ENCODE measurements at places on chromosomes 11 and 22.

DNA sequence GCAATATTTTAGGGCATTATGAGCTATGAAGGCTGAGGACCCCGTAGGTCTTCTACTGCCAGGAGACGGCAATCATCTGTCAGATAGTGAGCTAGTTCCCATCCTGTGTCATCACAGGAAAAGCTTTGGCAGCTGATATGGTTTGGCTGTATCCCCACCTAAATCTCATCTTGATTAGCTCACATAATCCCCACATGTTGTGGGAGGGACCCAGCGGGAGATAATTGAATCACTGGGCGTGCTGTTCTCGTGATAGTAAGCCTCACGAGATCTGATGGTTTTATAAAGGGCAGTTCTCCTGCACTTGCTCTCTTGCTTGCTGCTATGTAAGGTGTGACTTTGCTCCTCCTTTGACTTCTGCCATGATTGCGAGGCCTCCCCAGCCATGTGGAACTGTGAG, 18.1 kb downstream of the CSRP3 start:
- H3K4me3 ChIP-seq: no peak overlapping the region
- H3K27me3 ChIP-seq: no peaks in the 10 kb centered on the region
- no peak for DNase-seq
- no peaks in the 10 kb centered on the region for H3K4me1 ChIP-seq
- no peaks in the 10 kb centered on the region for H3K36me3 ChIP-seq

- peak overlapping the region; percentile 91 for H3K27ac ChIP-seq
- H3K27me3 ChIP-seq: no peaks in the 10 kb centered on the region
- DNase-seq: peak; percentile 88
- no peak overlapping the region for H3K4me3 ChIP-seq
- H3K36me3 ChIP-seq: no peaks in the 10 kb centered on the region
Measured at GRCh38 chr11:72831521-72832300, 17.5 kb downstream of the ATG16L2 start.

DNA sequence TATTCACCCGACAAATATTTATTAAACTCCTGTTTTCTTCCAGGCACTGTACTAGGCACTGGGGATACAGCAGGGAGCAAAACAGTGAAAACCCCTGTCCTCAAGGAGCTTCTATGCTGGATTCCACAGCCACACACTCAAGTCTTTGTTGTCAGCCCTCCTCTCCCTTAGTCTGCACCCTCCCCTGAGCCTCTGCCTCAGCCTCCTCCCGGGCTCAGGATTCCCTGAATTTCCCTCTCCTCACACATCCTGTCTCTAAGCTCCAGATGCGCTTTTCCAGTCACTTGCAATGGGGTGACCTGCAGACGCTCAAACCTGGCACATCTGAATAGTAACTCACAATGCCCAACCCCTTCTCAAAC, 13.5 kb upstream of the TUB start:
- no peaks in the 10 kb centered on the region for H3K4me1 ChIP-seq
- H3K36me3 ChIP-seq: no peaks in the 10 kb centered on the region
- H3K27me3 ChIP-seq: no peaks in the 10 kb centered on the region
- no peak overlapping the region for H3K4me3 ChIP-seq

- H3K27ac ChIP-seq: no peak overlapping the region
- no peaks in the 10 kb centered on the region for H3K4me1 ChIP-seq
- peaks cover 3% of the 10 kb centered on the region for H3K27me3 ChIP-seq
- no peak for DNase-seq
- no peaks in the 10 kb centered on the region for H3K36me3 ChIP-seq
Measured at GRCh38 chr11:110571081-110571720, 141.0 kb downstream of the ARHGAP20 start.

DNA sequence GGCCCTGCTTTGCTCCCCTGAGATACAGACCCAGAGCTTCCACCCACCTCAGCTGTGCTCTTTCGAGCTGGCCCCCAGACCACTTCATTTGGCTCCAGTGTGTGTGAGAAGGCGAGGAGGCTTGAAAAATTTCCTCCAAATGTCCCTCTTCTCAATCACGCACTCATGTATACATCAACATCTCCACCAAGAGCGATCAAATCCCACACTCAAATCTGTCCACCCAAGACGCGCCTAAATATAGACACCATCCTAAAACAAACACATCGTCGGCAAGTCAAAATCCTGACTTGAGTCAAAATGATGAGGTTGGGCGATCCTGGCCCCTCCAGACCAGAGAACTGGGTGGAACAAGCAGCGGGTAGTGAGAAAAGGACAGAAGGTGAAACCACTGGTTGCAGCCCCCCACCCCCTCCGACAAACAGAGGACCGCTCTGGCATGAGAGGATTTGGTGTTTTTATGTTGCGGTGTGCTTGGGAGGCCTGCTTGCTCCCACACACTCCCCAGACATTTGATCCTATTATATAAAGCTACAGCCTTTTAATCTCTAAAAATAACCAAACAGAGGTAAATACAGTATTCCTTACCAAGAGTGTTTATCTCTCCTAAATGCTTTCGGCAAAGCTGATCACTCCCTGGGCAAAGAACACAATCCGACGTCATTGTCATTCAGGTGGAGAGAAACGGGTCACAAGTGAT, 10.2 kb downstream of the MN1 start:
- H3K36me3 ChIP-seq: no peaks in the 10 kb centered on the region
- peak overlapping the region; percentile 95 for H3K27ac ChIP-seq
- no peaks in the 10 kb centered on the region for H3K27me3 ChIP-seq
- DNase-seq: no peak

- H3K27me3 ChIP-seq: no peaks in the 10 kb centered on the region
- peak within 1 kb of the TSS; percentile 65 for H3K4me3 ChIP-seq
- H3K27ac ChIP-seq: peak within 1 kb of the TSS; percentile 3
- no peaks in the 10 kb centered on the region for H3K36me3 ChIP-seq
Measured at GRCh38 chr11:6926208-6927029, at the start of gene ZNF215. Gene ZNF215 (plus strand): TSS chr11:6926426. CDS start chr11:6932273, 5,847 bp downstream.

- no peaks in the 10 kb centered on the region for H3K27me3 ChIP-seq
- H3K27ac ChIP-seq: no peak overlapping the region
- peaks cover 6% of the 10 kb centered on the region for H3K4me1 ChIP-seq
- H3K36me3 ChIP-seq: no peaks in the 10 kb centered on the region
- DNase-seq: no peak
Measured at GRCh38 chr11:68329978-68330699, 17.7 kb downstream of the LRP5 start.

DNA sequence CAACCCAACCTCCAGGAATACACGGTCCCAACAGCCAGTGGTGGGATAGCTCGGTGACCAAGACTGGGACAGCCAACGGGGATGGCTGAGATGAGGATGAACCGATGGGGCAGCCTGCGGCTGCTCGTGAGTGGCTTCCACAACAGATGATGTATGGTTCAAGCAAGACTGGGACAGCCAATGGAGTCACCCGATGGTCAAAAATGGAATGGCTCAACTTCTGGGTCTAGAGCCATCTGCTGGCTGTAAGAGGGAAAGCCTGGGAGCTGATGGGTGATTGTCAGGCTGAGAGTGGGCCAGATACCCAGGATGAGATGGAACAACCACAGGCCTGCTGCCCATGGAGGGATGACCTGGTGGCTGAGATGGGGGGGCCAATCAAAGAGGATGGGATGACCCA, 35.5 kb downstream of the SYT7 start:
- no peaks in the 10 kb centered on the region for H3K27me3 ChIP-seq
- no peaks in the 10 kb centered on the region for H3K4me1 ChIP-seq
- no peaks in the 10 kb centered on the region for H3K36me3 ChIP-seq
- no peak overlapping the region for H3K27ac ChIP-seq

GRCh38 chr11:64917663-64917995, 620 bp upstream of the ATG2A start:
- no peak overlapping the region for H3K27ac ChIP-seq
- H3K4me1 ChIP-seq: no peaks in the 10 kb centered on the region
- H3K4me3 ChIP-seq: peak overlapping the region; percentile 48
- no peak for DNase-seq
- no peaks in the 10 kb centered on the region for H3K27me3 ChIP-seq

GRCh38 chr22:44071781-44072326, 47.8 kb downstream of the PARVB start:
- DNase-seq: no peak
- no peaks in the 10 kb centered on the region for H3K4me1 ChIP-seq
- no peaks in the 10 kb centered on the region for H3K27me3 ChIP-seq
- H3K27ac ChIP-seq: no peak overlapping the region
- no peak overlapping the region for H3K4me3 ChIP-seq
